ENCODE measurements at places on chromosomes 12 and 14. TPM values are rescaled to one million over a fixed set of nuclear protein-coding genes. Genes with fewer than 3 reads are reported as not detected.

Gene NKX2-1
- total RNA-seq, result not detected

Gene TAS2R8
- not detected for total RNA-seq

Gene MMP17
- total RNA-seq, result 3.3 TPM

Gene CLEC7A
- total RNA-seq, result not detected

Gene KRT71
- not detected for total RNA-seq

Gene KIF5A
- 0.98 TPM for total RNA-seq

Gene NAV3
- 25.1 TPM for total RNA-seq

Gene ADCY4
- total RNA-seq, result 0.16 TPM

Gene RPS6KA5
- total RNA-seq, result 1.6 TPM

Gene YEATS4
- total RNA-seq, result 35.7 TPM

Gene RDH5
- total RNA-seq, result 2.8 TPM

Gene NT5DC3
- total RNA-seq, result 16.1 TPM

Gene FGF23
- not detected for total RNA-seq

Gene GPRC5D
- not detected for total RNA-seq

Gene ALDH1L2
- 10.0 TPM for total RNA-seq

Gene RNASE1
- not detected for total RNA-seq

Gene TAS2R14
- total RNA-seq, result 2.2 TPM

Gene C12orf56
- total RNA-seq, result 1.3 TPM

Gene AQP5
- not detected for total RNA-seq

Data from mesangial cell (primary cell).